Daoy (cell line): ENCODE measurements at places on chromosomes 5 and 9. TPM values are rescaled to one million over a fixed set of nuclear protein-coding genes. Genes with fewer than 3 reads are reported as not detected.
A peak's percentile ranks its signal among the peaks of the same experiment; 100 is the strongest.

The ACTL7A gene
- not detected in 2 replicates for total RNA-seq

DNA sequence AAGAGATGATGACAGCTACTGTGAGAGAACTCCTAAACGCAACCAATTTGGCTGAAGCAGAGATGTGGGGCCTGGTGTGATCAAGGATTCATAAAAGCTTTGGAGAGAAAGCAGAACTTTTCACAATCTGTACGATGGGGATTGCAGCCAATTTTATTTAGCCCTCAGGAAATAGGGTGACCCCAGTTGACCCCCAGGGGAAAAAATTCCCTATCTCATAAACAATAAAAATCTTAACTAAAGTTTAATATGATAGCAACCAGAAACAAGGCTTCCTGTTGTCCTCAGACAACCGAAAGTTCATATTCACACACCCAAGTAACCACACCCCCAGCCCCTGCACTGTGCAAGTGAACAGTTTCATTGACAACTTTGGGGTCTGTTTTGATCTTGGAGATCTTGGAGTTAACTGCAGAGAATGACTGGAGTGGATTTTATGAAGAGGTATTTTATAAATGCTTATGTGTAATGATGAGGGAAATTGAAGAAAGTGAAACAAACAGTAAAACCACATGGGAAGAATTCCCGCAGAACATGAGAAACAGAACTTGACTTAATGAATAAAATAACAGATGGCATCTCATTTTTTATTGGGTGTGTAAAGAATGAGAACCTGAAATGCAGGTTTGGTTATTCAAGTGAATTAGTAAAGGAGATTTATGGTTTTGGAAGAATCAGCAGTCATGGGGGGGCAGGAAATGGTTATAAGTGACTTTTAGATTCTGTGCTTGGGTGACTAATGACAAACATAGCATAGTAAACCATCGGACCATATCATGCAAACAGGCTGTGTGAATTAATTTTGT, 94.5 kb downstream of the PDE4D start:
- DNase-seq: peak; percentile 69

- no peak for DNase-seq
These were observed 194.9 kb upstream of the ZNF608 start for GRCh38 chr5:124941051-124942049.

GRCh38 chr5:133155326-133155969, 103.6 kb downstream of the HSPA4 start:
- DNase-seq: no peak

The SPINK4 gene
- not detected in 2 replicates for total RNA-seq

The SHOC1 gene
- not detected in 2 replicates for total RNA-seq

- DNase-seq: no peak
These were observed 514.8 kb downstream of the CDK5RAP2 start for GRCh38 chr9:120065151-120065550.

DNA sequence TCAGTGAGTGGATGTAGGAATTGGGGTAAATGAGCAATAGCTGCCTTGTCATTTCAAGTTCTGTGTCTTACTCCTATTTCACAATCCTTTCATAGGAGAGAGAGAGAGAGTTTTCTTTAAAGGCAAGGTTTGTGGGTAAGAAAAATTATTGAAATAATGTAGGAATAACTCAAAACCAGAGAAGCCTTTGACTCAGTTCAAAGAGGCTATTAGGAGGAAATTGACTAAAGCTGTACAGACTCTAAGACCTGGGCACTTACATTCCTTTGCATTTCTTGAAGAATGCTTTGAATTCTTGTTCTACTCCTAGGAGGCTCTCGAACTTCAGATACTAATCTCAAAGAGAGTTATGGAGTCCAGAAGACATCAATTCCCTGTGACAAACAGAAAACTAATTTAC, 257.1 kb downstream of the FBXL7 start:
- DNase-seq: no peak

DNA sequence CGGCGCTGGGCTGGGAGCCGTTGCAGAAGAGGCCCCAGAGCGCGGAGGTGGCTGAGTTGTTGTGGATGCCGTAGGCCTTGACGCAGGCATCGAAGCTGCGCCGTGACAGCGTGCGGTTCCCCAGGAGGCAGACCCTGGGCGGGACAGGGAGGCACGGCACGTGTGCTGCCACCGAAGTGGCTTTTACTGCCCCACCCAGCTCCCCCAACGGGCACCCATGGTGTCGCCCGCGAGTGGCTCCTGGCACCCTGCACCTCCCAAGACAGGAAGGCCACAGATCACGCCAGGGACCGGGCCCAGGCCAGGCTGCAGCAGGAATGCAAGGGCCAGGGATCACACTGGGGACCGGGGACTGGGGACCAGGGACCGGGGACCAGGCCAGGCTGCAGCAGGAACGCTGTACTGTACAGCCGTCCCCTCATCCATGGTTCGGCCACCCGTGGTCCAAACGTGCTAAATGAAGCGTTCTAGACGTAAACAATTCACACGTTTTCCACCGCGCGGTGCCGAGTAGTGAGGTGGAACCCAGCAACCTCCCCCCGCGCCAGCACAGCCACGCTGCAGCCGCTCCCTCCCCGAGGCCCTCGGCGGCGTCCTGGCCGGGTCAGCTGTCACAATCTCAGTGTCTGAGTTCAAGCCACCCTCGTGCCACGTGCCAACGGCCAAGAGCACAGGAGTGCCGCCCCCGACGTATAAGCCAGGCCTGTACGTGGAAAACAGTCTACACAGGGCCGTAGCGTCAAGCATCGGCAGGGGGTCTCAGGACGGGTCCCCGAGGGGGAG, 27.8 kb downstream of the SLC12A7 start:
- DNase-seq: no peak

- DNase-seq: peak; percentile 21
These were observed 4.7 kb upstream of the FOXB2 start for GRCh38 chr9:77014597-77015263.

GRCh38 chr9:79254900-79255650, 316.7 kb upstream of the TLE4 start:
- peak; percentile 18 for DNase-seq

DNA sequence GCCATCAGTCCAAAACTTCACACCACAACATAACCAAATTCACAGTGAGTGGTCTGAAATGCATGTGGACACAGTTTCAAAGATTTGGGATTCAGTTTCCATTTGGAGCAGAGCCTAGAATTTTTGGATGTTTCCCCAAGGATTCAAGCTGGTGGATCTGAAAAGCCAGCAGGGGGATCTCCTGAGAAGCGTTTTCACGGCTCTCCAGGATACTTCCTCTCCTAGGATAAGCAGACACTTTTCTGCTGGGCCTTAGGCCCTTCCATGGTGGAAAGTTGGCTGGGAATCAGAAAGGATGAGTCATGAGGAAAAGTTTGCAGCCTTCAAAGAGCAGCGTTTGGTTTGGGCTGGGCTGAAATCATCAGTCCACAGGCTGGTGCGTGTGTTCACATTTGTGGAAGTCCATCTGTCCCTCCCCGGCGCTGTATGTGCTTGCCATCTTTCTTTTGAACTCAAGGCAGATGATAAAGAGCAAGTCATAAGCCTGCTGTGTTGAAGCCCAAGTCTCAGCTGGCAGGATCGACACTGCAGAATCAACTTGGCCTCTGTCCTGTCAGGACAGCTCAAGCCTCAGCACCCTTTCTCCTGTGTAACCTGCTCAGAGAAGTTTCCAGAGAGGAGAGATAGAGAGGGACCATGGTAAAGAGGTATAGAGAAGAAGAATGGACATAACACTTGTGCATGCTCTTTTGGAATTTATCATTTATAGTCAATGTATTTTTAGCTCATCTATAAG, 152.6 kb upstream of the MSX2 start:
- peak; percentile 95 for DNase-seq

The SH3TC2 gene
- 0.30 and 0.91 TPM in 2 replicates for total RNA-seq

The PCDHGB4 gene
- total RNA-seq: 0.06 and 0.09 TPM in 2 replicates

DNA sequence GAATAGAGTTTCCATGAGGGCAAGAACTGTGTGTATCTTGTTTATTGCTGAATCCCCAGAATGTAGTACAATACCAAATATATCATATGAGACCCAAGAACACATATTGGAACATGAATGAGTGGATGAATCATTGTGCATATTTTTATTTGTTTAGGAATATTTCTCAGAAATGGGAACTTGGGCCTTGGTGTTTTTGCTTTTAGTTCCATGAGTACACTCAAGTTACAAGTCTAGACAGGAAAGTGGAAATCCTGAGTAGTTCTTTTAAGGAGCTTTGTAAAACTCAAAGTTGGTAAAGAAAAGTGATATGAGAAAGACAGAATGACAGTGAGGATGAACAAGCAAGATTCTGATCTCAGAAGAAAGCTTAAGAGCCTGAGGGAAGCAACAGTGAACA, 647.0 kb downstream of the EFNA5 start:
- no peak for DNase-seq

The MLANA gene
- total RNA-seq: not detected in 2 replicates

DNA sequence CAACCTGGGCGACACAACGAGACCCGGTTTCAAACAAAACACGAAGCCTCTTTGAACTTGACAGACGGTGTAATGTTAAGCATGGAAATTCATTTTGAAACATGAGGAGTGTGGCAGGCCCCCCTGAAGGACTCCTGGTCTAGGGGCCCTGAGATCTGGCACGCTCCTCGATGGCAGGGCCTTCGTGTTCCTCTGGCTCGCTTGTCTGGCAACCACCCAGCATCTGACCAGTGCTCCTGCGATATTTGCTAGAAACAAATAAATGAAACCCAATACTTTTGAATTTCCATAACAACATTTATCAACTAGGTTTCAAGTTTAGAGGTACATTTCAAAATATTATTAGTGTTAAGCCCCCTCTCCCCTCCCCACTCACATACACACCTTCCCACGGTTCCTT, 193.0 kb downstream of the ERCC6L2 start:
- no peak for DNase-seq

DNA sequence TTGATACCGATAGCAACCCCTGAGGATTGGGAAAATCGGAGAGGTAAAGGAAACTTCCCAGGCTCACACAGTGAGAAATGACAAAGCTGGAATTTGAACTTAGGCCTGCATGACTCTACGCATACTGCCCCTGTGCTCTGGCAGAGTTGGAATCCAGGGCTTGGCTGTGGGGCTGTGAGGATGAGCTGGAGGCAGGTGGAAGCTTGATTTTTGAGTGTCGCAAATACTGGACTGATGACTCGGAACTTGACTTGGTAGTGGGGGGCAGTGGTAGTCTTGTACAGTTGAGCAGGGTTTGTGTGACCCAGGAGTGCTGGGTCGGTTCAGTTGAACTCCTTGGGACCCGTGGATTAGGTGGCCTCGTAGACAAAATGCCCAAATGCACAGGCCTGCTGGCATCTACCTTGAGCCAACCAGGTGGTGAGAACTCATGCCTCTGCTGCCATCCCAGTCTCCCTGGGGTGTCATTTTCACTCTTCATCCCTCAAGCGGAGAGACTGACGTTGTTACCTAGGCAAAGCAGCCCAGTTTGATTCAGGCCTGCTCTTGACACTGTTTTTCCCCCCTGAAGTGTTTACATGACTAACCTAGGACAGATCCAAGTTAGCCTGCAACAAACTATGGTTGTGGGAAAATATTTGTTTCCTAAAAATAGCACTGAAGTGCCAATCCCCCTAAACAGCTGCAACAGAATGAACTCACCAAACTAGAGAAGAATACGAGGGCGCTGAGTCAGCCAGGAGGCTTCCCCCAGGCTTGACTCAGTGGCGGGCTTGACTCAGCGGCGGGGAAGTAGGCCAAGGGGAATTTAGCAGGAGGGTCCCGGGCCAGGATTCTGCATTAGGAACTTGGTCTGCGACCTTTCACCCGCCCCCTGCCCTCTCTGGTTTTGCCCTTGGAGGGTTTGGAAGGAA, 45.7 kb upstream of the ORM1 start:
- DNase-seq: peak; percentile 93

The ARID3C gene
- not detected in 2 replicates for total RNA-seq

The ZNG1A gene
- 106 and 157 TPM in 2 replicates for total RNA-seq

The STK32A gene
- 2.1 and 4.8 TPM in 2 replicates for total RNA-seq

GRCh38 chr9:108857572-108857971, 1.8 kb upstream of the ACTL7B start:
- no peak for DNase-seq

DNA sequence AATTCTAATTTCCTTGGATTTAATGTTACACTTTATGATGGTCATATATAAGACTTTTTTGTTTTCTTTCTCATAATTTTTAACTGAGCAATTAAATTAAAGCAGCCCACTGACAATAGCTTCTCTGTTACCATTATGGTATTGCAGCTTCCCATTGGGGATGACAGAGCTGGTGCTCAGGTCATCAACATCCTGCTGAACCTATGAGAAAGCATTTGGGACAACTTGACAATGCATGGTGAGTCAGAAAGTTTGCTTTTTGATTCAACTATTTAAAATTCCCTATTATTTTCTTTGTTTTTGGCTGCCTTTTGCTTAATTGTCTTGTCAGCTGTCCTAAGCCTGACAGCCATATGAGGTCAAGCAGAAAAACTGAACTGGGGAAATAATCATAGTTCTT, 487.4 kb upstream of the RIOK2 start:
- no peak for DNase-seq

The NTMT1 gene
- 21.5 and 21.6 TPM in 2 replicates for total RNA-seq
